ENCODE measurements at places on chromosomes 7 and 10.

DNA sequence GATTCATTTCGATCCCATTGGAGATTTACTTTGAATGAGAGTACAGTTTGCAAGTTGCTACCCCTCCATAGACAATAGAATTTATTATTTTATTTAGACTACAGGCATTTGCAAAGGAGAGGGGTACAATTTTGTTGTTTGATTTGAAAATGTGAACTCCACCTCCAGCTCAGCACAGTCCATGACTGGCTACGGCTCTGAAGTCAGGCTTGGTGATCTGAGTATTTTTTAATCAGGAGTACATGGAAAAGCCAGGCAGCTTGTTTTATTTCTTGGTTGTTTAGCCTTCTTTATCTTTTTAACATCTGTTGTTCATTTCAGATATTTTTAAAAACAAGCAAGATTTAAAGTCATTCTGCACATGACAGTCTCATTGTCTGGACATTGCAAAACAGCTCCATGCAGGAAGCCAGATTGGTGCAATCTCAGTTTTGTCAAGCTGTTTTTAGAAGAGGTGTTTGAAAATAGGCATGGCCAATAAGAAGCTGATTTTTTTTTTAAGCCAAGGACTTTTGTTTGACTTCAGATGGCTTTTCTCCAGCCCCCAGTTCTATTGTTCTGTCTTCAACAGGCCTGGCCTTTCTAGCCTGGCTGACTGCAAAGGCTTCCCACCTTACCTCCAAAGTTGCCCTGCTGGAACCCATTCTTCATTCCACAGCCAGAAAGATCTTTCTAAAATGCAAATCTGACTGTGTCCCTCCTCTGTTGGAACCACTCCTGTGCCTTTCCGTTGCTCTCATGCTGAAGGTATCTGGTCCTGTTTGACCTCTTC is 12.2 kb downstream of the PLXDC2 start:
- DNase-seq: no peak

DNA sequence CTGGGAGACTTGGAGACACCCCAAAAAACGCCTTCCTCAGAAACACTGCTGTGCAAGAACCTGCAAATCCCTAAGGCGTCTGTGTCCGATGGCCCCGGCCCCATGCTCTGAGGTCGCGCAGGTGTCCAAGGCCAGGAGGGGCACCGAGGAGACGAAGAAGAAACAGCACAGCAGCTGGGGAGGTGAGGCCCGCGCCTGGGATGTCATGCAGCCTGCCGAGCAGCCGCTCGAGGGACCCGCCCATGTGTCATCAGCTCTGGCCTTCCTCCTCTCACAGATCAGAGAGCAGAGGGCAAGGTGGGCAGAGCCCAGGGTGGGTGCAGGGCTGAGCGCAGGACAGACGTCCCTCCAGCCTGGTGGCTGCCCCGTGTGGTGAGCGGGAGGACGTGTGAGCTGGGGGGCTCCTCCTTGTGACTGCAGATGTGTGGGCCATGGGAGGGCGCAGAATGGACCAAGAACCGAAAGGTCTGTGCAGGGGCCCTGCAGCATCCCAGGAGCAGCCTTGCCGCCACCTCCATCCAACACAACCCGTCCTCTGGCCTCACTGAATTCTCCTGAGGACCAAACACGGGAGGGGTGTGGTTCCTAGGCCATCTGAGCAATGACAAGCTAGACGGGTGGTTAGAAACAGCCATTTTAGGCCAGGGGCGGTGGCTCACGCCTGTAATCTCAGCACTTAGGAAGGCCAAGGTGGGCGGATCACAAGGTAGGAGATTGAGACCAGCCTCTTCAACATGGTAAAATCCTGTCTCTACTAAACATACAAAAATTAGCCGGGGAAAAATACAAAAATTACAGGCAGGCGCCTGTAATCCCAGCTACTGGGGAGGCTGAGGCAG is 13.1 kb upstream of the GPER1 start:
- no peak for DNase-seq

DNA sequence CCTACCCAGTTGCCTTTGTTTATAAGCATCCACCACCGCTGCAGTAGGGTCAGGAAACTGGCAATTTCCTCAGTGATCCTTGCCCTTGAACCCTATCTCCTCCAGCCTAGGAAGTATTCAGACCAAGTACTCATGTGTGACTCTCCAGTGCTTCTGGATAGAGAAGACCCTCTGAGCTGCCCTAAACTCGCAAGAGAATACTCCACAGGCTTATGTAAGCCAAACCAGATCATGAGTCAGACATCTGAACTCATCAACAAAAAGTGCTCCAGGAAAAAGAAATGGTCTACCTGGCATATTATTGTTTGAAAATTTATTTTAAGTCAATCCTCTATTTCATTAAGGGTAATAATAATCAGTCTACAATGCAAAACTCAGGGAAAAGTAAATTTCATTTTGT is 101.3 kb downstream of the KAT6B start:
- DNase-seq: no peak

- no peak for DNase-seq
Measured at GRCh38 chr10:103895411-103896186, 22.4 kb downstream of the STN1 start.

DNA sequence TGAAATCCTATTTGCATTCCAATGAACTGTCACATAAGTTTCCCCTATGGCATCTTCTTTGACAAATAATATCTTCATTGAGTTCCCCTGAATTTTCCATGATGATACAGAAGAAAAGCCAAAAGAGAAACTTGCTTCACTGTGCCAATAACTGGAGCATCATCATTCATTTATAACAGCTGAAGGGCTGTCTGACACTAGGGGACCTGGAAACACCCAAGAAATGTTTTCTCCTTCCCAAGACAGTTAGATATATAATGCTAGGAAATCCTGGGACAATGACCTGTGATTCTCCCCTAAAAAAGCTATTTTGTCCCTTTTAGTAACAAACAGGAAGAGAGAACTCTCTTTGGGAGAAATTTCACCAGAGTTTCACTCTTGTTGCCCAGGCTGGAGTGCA is 133.6 kb downstream of the SEMA3C start:
- no peak for DNase-seq
